Activated T-cell treated with anti-CD3 and anti-CD28 coated beads for 48 hours (primary cell): ENCODE measurements at places on chromosomes 5 and 9.

DNA sequence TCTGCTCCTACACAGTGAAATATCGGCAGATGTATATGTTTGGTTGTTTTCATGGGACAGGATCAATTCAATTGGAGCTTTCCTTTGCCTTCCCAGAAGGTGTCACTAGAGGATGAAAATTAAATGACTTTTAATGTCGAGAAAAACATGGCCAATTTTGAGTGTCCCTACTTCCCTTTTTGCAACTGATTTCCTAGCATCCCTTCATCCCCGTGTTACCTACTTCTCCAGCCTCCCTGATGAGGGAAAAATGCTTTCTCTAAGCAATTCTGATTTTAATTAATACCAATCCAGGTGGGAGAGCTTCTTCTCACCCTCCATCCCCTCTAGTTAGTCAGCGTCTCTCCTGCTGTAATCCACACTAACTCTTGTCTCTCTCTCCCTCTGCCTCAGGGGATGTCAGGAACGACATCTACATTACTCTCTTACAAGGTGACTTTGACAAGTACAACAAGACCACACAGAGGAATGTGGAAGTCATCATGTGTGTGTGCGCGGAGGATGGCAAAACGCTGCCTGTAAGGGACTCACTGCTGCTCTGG is 64.9 kb downstream of the DOCK2 start:
- DNase-seq = no peak

GRCh38 chr9:77271023-77271690 is 93.8 kb downstream of the VPS13A start:
- DNase-seq = no peak

DNA sequence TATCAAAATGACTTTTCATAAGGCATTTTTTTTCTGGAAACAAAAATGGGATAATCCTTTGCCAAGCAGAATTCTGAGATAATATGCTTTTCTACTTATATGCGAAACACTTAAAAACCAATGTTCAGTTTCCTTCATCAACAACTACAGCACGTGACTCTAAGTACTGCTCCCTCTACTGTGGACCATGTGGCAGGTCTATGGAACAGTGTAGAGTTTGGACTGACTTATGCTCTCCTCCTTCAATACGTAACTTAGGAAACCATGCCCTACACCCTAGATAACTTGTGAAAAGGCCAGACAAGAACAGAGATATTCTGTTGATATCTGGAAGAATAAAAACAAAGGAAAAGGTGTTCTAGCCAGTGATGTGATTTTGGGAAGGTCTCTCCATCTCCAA is 111.3 kb upstream of the GNA14 start:
- DNase-seq = no peak

GRCh38 chr5:137596941-137597340 is 97.8 kb upstream of the SPOCK1 start:
- no peak for DNase-seq

GRCh38 chr9:133355881-133356357 is 368 bp downstream of the SURF1 start:
- no peak for DNase-seq

GRCh38 chr9:127887792-127888191 is 10.3 kb upstream of the AK1 start:
- DNase-seq = no peak

DNA sequence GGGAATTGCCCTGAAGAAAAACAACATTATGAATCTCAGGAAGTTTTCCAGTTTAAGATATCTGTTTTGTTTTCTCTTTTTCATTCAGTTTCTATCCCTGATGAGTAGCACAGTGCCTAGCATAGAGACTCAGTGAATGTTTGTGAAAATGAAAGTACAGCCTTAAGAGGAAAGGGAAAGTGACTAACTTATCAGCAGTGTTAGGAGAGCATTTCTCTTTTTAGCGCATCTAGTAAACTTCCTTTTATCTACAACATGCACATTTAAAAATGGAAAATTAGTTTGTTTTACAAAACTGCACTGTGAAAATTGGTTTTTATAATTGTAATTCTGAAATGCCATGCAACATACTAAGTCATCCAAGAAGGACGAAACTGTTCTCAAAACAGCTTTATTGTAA is 110.8 kb downstream of the SMARCA2 start:
- DNase-seq = no peak

- no peak for DNase-seq
These were observed 22.7 kb downstream of the CFAP90 start for GRCh38 chr5:7828269-7828668.

DNA sequence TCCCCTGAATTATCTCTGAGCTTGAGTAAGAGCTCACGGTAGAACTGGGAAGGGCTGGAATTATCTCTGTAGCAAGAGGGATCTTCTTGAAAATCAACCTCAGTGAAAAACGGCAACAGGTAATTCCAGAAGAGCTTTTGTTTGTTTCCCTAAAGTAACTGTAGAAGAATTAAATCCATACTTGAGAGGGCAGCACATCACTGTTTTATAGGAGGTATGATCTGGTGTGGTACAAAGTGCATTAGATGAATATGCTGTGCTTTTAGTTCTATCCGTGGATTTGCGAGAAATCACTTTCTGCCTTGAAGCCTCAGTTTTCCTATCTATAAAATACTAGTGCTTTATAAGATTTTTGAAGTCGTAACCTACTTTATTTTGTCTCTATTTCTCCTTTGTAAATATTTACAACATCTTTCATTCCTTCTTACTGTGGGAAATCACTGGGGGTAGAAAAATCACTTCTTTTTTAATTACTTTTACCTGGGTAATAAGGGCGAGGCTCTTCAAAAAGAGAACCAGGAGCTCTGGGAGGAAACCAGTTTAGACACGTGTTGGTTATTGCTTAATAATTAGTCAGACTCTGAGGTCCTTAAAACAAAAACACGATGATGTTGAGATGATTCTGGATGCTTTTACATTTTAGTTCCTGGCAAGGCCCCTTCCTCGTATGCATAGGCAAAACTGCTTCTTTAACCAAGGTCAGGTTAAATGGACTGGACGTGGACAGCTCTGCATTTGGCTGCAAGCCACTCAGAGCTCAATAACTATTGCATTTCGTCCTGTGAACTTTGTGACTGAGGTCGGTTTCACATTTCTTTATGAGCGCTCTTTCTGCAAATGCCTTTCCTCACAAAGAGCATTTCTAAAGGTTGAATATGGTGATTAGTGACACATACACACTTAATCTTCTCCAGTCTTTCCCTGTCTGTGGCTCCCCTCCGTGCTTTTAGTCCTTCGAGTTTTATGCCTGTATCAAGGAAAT is 376.1 kb downstream of the BRINP1 start:
- no peak for DNase-seq

GRCh38 chr9:4226331-4227250 is 73.3 kb downstream of the GLIS3 start:
- DNase-seq = no peak
